ENCODE measurements at places on chromosomes 3 and 15.

GRCh38 chr3:67598814-67599556, 55.4 kb downstream of the SUCLG2 start:
- no peak for DNase-seq

GRCh38 chr3:192174283-192174682, 553.1 kb downstream of the FGF12 start:
- no peak for DNase-seq

DNA sequence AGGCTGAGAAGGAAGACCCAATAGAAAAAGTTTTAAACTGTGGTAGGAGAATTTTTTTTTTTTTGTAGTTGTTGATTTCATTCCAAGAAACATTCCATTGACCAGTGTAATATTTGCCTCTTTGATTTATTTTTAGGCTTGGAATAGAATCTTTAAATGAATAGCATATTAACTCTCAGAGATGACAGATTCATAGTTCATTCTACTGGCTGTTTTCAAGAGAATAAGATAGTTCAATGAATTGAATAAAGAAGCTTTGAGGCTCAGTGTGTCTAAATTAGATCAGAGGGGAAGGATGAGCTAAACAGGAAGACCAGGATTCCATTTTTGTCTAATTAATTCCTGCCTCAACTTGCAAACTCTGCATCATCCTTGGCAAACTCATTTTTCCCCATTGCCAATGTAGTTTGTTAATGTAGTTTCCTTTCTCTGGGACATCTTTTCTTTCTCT, 98.4 kb downstream of the NAALADL2 start:
- no peak for DNase-seq

- DNase-seq = no peak
These were observed 512.1 kb downstream of the ROBO1 start for GRCh38 chr3:79255702-79256101.

GRCh38 chr3:177904621-177905020, 631.6 kb upstream of the KCNMB2 start:
- DNase-seq = no peak

DNA sequence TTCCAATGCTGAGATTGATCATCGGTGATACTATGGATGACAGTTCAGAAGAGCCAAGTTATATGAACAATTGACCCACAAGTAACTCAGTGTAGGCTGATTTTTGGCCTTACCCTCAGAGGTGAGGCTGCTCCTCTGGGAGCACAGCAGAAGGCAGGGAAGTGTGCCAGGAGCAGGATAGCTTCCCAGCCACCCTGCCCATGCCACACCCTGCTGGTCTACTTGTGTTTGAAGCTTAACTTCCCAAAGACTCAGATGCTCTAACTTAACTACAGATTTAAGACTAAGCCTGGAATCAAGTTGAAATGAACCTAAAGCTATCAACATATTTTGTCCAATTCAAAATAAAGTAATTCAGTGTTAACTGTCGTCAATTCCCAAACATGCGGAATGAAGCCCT, 77.5 kb downstream of the BOC start:
- DNase-seq = no peak

- DNase-seq = no peak
These were observed 33.9 kb upstream of the CHRM5 start for GRCh38 chr15:33934396-33934795.

GRCh38 chr15:98774756-98775497, 126.6 kb downstream of the IGF1R start:
- DNase-seq = no peak

GRCh38 chr3:52513281-52513680, 18.1 kb downstream of the STAB1 start:
- no peak for DNase-seq

GRCh38 chr3:122680475-122681283, at the start of gene PARP14:
Gene PARP14, plus strand, starts transcription at chr3:122680839. Its CDS starts 45 bp downstream, at chr3:122680884.
- peak; percentile 42 for DNase-seq

- peak; percentile 64 for DNase-seq
These were observed at the start of gene MAGEF1 for GRCh38 chr3:184711493-184712247. Gene MAGEF1, minus strand, starts transcription at chr3:184712064. Its CDS starts 243 bp downstream, at chr3:184711821.

- no peak for DNase-seq
These were observed 153.4 kb downstream of the ERC2 start for GRCh38 chr3:56314842-56315241.

- no peak for DNase-seq
These were observed 630 bp downstream of the KIF15 start for GRCh38 chr3:44762170-44762677.

DNA sequence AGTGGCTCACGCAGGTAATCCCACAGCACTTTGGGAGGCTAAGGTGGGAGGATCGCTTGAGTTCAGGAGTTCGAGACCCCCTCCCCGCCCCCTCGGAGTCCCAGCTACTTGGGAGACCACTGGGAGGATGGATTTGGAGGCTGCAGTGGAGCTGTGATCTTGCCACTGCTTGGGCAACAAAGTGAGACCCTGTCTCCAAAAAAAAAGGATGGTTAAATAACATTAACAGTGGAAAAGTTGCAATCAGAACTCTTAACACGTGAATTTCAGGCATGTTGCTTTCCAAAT, 1.4 kb upstream of the TMEM87A start:
- no peak for DNase-seq

- no peak for DNase-seq
These were observed 575.4 kb upstream of the GOLIM4 start for GRCh38 chr3:168671091-168671490.

DNA sequence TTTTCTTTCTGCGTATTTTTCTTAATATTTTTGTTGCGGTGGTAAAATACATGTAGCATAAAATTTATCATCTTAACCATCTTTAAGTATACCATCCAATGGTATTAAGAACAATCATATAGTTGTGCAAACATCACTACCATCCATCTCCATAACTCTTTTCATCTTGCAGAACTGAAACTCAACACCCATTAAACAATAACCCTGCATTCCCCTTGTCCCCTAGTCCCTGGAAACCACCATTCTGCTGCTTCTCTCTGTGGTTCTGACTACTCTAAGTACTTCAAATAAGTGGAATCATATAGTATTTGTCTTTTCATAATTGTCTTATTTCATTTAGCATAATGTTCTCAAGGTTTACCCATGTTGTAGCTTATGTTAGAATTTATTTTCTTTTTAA, 67.3 kb upstream of the EOMES start:
- no peak for DNase-seq

DNA sequence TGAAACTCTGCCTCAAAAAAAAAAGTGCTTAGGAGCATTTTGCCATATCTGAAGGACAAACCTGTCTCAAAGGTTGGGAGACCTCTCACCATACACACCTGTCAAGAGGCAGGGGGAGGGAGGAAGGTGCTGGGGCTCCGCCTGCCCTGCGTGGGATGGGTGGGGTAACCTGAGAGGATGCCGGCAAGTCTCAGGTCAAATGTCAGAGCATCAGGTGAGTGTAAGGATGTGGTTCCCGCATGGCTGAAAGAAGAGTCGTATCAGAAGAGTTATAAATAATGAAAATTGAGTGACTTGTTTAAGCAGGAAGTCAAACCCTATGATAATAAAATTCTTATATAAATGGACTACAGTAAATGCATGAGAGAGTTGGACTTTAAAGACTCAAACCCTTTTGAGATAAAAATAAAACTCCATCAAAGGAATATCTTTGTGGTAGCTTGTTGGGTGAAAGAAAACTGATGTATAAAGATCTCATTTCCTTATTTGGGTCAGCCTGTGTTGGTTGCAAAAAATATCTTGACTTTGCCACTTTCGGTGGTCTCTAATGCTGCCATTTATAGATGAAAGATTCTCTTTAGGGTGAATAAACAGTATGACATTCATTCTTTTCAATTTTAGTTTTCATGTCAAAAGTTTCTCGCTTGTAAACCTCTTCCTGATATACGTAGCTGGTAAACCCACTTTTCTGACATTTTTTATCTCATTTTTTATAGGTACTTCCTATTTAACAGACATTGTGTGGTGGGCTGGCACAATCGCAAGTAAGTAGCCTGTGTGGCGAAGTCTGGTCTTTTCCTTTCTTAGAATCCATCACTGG, 23.8 kb downstream of the NIPA1 start:
- DNase-seq = no peak

DNA sequence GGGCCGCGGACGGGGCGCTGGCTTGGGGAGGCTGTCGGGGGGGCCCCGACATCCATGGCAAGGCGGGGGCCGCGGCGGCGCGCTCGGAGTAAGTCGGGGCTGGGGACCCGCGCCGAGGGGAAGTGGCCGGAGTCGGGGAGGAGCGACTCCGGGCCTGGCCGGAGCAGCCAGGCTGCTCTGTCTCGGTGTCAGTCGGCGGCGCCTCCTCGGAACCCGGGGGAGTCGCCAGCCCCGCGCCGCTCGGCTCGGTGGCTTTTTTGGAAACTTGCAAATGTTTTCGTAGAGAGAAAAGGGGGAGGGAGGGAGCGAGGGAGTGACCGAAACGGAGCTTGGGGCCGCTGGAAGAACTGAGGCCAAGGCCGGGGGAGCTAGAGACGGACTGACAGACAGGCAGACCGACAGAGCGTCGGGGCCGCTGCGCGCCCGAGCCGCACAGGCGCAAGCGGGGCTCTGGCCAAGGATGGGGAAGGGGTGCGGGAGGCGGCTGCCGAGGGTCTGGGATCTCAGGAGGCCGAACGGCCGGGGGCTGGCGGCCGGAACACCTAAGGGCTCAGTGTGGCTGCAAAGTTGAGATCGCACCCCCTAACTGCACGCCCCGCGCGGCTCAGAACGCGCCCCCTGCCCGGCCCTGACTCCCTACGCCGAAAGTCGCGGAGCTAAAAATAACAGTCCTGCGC, 5.0 kb downstream of the PTH1R start:
- DNase-seq = no peak

GRCh38 chr3:119015942-119016341, 18.7 kb downstream of the IGSF11 start:
- no peak for DNase-seq

DNA sequence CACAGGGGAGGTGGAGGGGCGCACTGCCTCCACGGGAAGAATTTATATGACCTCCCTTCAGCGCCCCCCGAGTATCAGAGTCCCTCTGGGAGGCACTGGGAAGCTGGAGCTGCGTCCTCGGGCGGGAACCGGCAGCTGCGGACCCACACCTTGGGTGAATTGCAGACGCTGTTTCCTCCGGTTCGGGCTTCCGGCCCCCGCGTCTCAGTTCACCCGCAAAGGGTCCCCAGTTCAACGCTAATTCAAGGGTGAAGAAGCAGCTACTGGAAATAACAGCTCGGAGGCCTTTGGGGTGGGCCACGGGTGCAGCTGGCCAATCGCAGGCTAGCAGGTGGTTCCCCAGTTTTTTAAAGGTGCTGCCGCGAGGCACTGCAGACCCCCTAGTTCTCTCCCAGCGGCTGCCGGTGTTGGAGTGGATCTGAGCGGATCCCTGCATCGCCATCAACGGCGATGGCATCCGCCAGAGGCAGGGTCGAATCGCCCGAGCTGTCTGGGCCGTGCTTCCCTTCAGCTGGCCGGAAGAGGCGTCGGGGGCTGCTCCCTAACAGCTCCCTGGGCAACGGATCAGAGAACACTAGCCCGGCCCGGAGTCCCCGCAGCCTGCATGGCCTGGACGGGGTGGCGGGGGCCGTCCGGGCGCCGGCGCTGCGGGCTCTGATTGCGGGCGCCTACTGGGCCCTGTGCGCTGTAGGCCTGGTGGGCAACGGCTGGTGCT, 19.4 kb upstream of the ADAMTS7 start:
- DNase-seq = no peak

DNA sequence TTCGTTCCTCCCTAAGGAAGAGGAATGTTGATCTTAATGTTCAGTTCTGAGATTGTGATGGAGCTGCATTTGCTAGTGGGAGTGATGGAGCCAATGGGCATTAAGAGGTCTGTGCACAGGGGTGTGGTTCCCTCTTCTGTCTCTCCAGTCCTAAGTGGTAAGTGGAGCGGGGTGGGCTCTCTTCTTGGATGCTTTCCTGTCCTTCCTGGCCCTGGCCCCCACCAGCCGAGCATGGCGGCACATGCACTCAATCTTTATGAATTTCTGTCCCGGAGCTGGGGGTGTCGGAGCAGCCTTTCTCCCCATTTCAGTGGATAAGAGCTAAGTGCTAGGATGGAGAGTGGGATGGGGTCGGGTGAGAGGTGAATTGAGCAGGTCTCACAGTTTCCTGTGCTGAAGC, 37.6 kb upstream of the ADCY5 start:
- no peak for DNase-seq

All from T-cell (primary cell).